ENCODE measurements at places on chromosomes 16 and 17.

DNA sequence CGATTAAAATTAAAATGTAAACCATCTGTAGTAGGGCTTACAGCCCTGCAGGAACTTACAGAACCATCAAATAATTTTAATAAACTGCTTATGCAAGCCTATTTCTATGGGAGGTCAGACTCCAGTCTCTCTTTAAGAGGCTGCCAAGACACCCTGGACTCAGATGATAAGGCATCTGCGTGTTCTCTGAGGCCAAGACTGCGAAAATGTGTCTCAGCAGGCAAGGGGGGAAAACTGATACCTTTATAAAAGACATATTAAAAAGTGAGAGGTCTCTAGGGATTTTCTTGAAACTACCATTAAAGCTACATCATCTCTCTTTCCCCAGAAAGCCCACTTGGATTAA is 32.2 kb downstream of the MPHOSPH6 start:
- DNase-seq: no peak

DNA sequence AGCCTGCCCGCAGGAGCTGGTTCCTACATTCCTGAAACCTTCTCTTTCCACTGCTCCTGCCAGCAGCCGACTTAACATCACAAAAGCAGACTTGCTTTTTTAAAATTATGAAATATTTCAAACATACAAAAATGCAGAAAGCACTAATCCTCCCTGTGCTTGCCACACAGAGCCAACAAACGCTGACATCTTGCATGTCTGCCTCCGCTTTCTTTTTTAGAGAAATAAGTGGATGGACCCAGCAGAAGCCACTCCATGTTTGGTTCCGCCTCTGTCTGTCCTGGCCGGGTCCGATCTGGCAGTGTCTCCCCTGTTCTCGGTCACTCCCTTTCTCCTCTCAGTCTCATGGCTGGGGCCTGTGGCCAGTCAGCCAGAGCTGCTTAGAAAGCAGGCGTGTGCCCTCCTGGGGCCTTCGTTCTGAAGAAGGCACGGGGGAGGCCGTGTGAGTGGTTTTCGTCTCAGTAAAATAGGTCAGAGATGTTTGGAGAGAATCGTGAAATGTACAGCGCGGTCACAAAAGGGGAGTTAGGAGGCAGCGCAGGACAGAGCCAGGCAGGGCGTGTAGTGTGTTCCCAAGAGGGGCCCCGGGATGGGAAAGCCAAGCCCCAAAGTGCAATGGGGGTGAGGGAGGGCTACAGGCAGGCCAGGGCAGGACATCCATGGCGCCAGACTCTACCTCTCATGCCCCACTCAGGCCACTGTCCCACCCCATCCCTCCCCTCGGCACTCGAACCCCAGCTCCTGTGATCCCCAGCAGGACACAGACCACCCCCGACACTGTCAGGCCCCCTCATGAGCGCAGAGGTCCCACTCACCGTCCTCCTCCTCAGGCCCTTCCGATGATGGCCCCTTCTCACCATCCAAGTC is 23.2 kb downstream of the MXRA7 start:
- DNase-seq: no peak

- no peak for DNase-seq
Observed at GRCh38 chr16:77540646-77541045, 105.8 kb upstream of the ADAMTS18 start.

- DNase-seq: no peak
Observed at GRCh38 chr16:13307255-13307654, 405.9 kb downstream of the SHISA9 start.

- DNase-seq: no peak
Observed at GRCh38 chr17:18966831-18967624, 15.1 kb downstream of the SLC5A10 start.

DNA sequence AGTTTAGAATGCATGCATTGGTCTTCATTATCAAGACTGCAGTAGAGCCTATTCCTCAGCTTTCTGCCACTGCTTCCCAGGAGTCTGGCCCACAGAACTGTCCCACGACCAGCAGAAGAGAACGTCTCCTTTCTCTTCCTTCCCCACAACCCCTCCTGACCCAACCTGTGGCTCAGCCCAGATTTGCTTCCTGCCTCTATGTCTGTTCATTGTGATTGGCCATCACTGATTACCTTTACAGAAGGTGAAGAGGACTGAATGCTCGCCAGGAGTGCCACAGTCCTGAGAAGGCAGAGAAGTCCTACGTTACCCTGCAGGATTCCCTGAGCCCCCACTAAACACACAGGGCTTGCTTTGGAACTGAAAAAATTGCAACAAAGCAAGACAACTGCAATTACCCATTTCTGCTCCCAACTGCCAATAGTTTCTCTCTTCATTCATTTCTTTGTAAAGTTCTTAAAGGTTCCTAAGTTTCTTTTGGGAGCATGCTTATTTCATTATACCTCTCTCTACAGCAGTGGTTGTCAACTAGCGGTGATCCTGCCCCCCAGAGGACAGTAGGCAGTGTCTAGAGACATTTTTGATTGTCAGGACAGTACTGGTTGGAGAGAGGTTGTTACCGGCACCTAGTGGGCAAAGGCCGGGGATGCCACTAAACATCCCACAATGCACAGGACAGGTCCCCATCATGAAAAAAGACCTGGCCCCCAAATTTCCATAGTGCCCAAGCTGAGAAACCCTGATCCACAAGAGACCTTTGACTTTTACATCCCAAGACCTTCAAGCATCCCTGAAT is 4.5 kb upstream of the NAT9 start:
- DNase-seq: no peak

- DNase-seq: no peak
Observed at GRCh38 chr16:66475232-66475631, 48.1 kb downstream of the BEAN1 start.

DNA sequence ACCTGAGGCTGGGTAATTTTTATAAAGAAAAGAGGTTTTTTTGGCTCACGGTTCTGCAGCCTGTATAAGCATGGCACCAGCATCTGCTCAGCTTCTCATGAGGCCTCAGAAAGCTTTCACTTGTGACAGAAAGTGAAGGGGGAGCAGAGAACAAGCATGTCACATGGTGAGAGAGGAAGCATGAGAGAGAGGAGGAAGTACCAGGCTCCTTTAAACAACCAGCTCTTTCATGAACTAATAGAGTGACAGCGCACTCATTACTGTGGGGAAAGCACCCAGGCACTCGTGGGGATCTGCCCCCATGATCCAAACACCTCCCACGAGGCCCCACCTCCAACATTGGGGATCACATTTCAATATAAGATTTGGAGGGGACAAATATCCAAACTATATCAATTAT is 86.8 kb downstream of the USP32 start:
- no peak for DNase-seq

GRCh38 chr16:704552-705380 is 835 bp downstream of the FBXL16 start:
- DNase-seq: no peak

DNA sequence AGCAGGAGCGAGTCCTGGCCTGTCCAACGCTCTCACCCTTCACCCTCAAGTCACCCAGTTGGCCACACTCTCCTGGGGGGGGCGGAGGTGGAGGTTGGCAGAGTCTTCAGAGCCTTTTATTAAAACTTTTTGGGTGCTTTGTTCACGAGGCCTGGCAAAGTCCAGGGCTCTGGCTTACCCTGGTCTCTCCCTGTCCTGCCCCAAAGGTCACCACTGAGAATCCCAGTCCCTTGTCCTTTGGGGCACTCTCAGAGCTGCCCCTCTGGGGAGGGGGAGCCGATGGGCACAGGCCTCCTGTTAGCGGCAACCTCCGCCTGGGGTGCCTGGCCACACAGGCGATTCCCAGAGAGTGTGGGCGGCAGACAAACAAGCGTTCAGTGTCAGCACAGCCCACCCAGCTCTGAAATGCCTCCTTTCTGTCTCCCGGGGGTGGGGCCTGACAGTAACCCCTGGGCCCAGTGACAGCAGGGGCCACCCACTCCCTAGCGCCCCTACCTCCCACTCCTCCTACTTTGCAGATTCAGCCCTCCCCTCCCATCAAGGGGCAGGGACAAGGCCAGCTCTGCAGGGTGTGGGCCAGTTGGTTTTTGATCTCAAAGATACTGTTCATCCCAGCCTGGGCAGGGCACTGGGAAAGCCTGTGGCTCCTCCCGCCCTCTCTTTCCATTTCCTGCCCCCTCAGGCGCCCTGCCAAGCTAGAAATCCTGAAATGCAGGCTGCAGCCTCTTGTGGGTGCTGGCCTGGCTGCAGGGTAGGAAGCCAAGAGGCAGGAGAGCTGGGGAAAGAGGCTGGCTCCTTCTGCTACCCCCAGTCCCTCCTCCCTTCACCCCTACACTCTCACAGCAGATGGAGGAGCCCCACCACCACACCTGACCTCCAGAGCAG is 36.6 kb upstream of the EMP2 start:
- DNase-seq: no peak

DNA sequence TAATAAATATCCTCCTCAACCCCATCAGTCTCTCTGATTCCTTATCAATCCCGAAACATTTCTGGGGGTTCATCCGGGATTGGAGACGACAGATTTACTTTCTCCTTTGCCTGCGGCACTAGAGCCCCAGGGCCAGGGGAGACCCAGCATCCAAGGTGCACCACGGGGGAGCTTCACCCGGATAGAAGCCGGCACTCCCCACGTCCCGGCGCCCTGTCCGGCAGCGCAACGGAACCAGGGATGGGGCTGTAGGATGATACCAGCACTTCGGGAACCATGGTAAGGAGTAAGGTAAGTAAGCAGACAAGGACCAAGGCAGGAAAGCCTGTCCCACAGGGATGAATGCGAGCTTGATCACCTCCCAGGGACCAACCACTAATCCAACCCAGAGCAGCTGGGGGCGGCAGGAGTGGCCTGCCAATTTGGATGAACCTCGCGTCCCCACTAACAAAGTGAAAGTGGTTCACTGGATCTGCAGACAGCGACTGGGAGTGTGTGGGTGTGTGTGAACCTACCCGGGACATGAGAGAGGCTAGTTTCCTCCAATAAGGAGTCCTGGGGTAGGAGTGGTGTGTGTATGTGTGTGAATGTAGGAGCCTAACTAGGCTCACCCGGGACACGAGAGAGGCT is 11.9 kb downstream of the POLR3K start:
- DNase-seq: no peak

DNA sequence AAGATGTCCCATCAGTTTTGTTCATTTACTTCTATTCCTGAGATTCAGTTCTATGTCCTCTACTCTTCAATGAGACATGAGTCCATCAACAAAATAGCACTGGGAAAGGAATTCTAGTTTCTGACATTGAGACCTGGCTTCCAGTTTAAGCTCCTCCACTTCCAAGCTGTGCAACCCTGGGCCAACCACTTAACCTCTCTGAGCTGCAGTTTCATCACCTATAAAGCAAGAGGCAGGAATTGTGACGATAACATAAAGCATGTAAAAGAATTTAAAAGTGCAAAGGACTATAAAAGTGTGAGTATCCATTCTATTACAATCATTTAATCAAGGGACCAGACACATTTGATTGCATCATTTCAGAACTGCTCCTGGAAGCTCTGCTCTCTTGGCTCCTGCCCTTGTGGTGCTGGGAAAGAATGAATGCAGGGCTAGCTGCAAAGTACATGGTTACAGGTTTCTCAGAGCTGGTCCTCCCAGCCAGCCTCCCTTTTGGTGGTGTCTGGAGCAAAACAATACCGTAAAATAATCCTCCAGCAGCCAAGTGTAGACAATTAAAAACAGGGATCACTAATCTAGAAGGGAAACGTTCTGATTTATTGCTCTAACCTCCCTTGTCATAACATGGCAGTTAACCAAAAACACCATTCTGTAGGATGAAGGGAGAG is 113.9 kb downstream of the VPS53 start:
- no peak for DNase-seq

DNA sequence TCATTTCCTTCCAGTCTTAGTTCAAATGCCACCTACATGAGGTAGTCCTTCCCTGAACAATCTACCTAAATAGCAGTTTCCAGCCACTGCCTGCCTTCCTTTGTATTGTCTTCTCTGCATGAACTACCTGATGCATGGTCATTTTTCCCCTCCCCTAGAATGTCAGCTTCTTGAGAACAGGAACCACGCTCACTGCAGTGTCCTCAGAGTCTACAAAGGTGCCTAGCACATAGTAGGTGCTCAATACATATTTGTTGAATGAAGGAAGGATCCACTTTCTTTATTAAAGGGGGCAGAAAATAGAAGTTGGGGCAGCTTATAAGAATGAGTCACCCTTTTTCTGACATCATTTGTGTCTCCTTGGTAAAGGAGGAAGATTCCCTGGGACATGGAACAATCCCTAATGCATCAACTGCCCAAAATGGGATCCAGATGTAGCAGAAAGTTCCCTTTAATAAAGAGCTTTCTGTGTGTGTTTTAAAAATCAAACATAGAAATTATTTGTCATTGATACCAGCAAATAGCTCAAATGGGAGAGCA is 4.4 kb upstream of the CYLD start:
- DNase-seq: no peak

- DNase-seq: no peak
Observed at GRCh38 chr17:9566067-9566466, 9.6 kb downstream of the STX8 start.

Data from cortex of kidney (tissue), 1 donor.